ENCODE measurements at places on chromosomes 11 and 22.

- DNase-seq = no peak
Measured at GRCh38 chr11:45802531-45803317, 2.2 kb upstream of the SLC35C1 start.

GRCh38 chr11:123740787-123741158, 687 bp downstream of the ZNF202 start:
- DNase-seq = no peak

- DNase-seq = peak; percentile 59
Measured at GRCh38 chr22:25048659-25049647, 96.4 kb downstream of the KIAA1671 start.

DNA sequence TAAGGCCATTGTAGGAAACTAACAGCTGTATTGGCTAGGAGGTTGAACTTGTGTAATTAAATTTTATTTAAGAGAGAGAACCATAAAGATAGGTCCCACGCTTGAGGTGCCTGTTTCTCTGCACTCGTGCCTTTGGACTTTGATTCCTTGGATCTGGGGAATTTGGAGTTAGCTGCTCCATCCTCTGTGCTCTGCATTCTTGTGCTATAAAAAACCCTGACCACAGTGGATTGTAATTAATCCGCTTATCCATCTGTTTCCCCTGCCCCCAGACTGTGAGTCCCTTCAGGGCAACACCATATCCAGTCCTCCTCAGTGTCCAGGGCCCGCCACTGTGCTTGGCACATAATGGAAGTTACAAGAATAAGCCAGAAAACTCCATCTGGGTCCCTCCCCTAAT, 169.8 kb downstream of the SPON1 start:
- no peak for DNase-seq

DNA sequence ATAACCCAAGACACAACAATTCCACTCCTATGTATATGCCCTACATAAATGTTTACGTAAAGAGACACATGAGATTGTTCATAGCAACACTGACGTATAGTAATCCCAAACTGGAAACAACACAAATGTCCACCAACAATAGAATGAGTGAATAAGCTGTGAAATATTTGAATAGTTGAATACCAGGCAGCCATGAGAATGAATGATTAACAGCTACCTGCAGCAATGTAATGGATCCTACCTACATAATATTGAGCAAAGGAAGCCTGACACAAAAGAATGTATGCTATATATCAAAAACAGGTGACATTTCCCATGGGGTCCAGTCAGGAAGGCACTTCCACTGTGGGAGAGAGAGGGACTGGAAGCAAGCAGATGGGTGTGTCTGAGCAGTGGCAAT, 92.8 kb upstream of the LINC01488 start:
- no peak for DNase-seq

GRCh38 chr22:46710806-46711205, 27.2 kb downstream of the CERK start:
- no peak for DNase-seq

DNA sequence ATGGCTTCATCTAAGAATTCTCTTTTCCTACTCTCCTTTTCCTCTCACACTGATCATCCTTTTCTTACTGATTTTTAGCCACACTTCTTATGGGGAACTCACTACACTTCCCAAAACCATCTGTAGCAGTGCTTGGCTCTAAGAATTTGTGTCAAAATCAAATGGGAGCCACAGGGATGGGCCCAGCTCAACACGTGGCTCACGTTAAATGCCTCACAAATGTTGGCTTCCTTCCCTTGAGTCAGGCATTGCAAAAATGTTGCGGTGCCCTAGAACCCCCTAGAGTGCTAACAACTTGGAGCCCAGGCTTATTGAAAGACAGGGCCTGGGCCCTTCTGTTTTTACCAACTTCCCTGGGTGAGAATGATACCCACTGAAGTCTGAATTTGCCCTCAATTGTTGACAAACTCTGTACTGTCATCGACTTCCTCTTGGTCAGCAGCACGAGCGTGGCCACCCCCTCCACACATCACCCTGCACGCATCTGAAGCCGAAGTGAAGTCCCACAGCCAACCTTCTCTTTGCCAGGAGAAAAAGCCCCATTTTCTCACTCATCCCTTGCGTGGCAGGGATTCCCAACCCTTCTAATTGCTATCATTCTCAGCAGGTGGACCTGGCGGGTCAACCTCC, 69.7 kb downstream of the ELFN2 start:
- no peak for DNase-seq

DNA sequence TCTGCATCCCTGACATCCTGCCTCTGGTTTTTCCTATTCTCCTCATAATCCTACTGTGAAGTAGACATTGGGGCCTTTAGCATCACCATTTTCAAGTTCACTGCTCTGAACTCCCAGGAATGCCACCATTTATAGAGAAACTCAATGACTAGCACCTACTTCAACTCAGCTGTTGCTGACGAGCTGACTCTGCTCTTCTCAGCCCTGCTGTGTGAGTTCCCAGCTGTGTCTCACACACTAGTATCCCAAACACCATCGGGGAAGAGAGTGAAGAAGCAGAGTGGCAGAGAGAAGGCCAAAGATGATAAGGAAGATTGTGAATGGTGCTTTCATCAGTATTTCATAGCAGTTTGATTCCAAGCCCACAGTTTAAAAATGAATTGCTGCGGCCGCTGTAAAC, 71.9 kb downstream of the PLEKHA7 start:
- DNase-seq = no peak

GRCh38 chr11:45839204-45839603, 8.1 kb upstream of the CRY2 start:
- no peak for DNase-seq

- DNase-seq = peak; percentile 23
Measured at GRCh38 chr11:44036811-44037657, 10.7 kb upstream of the ACCSL start.
